Effector CD4-positive, alpha-beta T cell (primary cell): ENCODE measurements at places on chromosomes 3 and 15.
A peak's percentile ranks its signal among the peaks of the same experiment; 100 is the strongest.

GRCh38 chr3:187929112-187929816 lies 184.0 kb upstream of the BCL6 start:
- DNase-seq: no peak

- no peak for DNase-seq
These were observed 36.1 kb upstream of the MCF2L2 start for GRCh38 chr3:183464480-183464879.

DNA sequence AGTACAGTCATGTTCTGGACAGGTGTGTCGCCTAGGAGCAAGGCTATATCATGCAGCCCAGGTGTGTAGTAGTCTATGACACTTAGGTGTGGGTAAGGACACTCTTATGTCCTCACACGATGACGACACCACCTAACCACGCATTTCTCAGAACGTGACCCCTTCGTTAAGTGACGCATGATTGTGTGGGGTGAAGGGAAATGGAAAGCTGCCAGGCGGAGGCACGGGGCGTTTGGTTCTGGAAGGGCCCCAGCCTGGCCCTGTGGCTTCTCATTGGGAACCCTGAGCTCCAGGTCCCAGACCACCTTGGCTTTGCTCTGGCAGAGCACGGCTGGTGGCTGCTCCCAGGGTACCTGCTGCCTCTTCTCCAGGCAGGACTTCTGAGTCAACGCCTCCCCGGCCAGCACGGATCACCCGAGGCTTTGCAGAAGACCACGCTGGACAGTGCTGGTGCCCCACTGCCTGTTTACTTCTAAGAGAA lies 39.3 kb downstream of the FBLN2 start:
- DNase-seq: no peak

GRCh38 chr3:48708481-48708889 lies 8.5 kb downstream of the IP6K2 start:
- DNase-seq: no peak

GRCh38 chr15:67178569-67179210 lies 75.8 kb downstream of the AAGAB start:
- no peak for DNase-seq

DNA sequence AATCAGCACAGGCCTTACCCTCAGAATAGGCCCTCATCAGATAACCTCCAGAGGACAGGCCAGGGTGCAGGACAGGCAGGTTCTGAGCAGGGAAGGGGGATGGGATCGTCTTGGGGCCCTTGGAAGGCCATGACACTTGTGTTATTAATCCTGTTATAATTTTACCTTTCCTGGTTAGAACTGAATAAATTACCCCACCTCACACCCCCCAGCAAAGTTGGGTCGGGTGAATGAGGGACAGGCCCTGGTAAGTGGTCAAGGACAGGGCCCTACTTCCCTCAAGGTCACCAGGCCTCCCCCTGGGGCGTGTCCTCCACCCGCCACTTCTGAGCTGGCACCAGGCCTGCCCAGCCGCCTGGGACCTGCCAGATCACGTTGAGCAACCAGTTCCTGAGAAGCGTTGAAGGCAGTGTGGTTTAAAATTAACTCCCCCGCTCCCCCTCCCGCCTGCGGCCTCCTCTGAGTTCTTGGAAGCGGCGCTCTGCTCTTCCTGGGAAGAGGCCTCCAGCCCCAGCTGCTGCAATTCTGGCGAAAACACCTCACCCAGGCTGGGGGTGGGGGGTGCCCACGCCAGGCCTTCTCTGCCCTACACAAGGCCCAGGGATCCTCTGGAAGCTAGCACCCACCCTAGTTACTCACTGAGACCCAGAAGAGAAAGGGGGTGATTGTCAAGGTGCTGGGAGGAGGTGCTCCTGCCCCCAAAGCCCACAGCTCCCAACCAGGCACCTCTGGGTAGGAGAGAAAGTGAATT lies 10.6 kb downstream of the CISH start:
- DNase-seq: peak; percentile 46

DNA sequence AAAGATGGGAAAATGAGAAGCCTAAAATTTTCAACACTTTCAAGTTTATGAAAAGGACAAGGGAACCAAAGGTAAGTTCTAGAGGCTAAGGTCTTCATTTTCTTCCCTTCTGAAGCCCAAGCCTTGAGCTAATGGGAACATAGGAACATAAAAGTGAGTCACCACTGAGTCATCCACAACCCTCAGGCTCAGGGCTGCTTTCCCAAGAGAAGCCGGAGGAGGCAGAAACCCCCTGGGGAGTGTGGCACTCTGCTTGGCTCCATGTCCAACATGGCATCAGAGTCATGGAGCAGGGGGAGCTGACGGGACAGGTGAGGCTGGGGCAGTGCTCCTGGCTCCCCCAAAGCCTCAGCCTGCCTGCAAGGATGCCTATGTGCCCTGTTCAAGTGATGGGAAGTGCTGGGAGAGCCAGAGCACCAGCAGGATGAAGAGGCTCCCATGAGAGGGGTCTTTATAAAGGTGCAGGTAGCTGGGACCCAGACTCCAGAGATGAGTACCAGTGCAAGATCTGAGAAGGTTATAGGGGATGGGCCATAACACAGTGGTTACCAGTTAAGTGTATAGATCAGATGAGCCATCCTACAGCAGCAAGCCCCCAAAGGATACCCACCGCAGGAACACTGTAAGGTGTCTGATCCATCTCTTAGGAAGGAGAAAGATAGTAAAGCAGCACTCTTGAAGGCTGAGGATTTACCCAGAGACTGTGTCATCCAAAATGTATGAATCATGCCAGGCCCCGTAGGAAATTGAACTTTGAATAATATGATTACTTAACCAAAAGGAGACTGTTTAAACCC lies 31.8 kb upstream of the RYR3 start:
- no peak for DNase-seq

- DNase-seq: no peak
These were observed 48.0 kb upstream of the C15orf39 start for GRCh38 chr15:75153565-75154276.

- no peak for DNase-seq
These were observed 95.9 kb upstream of the ATP11B start for GRCh38 chr3:182697345-182697919.

- no peak for DNase-seq
These were observed 412.5 kb downstream of the TBC1D5 start for GRCh38 chr3:17329927-17330326.

GRCh38 chr3:123636431-123636841 lies 51.6 kb upstream of the HACD2 start:
- no peak for DNase-seq

DNA sequence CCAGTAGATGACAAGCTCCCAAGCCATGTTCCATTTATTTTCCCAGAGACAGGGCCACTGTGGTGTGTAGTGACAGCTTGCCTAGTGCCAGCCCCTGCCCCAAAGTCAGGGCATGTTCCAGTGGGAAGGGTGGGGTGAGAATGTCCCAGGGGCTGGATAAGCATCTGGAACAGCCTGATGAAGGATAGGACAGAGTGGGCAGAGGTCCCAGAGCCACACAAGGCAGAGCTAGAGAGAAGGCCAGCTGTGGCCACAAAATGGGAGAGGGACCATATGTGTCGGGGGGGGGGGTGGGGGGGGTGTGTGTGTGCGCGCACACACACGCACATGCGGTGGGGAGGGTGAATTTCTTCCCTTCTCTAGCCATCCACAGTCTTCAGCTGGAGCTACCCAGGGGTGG lies 27.0 kb upstream of the TSPAN3 start:
- DNase-seq: no peak

DNA sequence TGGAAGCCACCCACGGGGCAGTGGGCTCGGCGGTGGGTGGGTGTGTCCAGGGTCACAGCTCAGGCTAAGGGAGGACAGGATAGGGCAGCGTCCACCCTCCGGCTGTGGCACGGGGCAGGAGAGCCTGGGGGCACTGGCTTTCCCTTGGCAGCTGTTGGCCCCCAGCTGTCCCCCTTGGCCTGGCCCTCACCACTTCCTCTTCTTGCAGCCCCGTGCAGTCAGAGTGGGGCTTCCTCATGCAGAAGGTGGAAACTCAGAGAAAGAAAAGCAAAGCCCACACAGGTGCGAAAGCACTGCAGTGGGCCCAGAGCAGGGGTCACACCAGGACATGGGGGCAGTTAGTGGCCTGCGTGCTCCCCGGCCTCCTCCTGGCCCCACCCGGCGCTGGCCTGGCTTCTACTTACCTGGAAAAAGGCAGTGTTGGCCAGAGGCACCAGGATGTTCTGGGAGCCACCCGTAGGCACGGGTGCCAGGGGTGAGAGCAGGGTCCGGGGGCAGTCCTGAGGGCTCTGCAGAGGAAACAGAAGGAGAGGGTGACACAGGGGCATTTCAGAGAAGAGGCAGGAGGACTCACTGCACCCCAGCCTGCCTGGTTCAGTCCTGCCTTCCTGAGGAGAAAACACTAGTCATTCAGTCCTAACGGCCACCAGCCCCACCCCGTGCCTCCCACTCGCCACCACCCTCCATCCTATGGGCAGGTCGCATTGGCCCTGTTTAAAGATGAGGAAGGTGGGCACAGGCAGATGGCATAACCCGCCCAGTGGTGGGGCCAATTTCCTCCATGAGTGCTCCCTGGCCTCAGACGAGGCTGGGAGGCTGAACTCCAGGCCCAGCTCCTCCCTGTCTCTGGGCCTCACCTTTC lies 28.3 kb downstream of the PLXND1 start:
- no peak for DNase-seq

GRCh38 chr3:22089284-22089683 lies 338.3 kb upstream of the ZNF385D start:
- DNase-seq: no peak

- DNase-seq: no peak
These were observed 1.2 kb downstream of the ANXA2 start for GRCh38 chr15:60396560-60396957.

GRCh38 chr3:38127611-38128302 lies 9.2 kb downstream of the ACAA1 start:
- no peak for DNase-seq

- no peak for DNase-seq
These were observed 222.4 kb downstream of the RBMS3 start for GRCh38 chr3:29503314-29503713.
